Spinal cord (tissue), 10 donors: ENCODE measurements at places on chromosomes 3 and 15.

DNA sequence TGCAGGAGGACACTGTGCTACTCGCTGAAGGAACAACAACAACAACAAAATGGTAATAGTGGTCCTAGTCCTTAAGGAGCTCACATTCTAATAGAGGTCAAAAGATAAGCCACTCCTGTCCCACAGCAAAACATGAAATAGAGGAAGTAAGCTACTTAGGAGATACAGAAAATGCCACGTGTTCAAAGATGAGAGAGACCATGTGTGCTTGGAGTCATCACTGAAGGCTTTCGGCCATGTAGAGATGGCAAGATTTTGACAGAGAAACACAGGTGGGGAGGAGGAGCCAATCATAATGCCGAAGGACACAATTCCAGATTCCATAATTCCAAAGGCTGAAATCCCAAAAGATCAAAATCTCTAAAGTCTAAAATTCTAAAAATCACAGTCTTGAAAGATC lies 24.8 kb upstream of the RIOX2 start:
- DNase-seq = no peak

DNA sequence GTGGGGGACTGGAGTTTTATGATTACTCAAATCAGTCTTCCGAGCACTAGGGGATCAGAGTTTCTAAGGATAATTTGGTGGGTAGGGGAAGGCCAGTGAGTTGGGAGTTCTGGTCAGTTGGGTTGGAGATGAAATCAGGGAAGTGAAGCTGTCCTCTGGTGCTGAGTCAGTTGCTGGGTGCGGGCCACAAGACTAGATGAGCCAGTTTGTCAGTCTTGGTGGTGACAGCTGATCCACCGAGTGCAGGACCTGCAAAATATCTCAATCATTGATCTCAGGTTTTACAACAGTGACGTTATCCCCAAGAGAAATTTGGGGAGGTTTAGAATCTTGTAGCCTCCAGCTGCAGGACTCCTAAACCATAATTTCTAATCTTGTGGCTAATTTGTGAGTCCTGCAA lies 249.4 kb downstream of the FAM43A start:
- DNase-seq = no peak

- DNase-seq = no peak
Observed at GRCh38 chr3:19070325-19070724, 78.0 kb upstream of the KCNH8 start.

DNA sequence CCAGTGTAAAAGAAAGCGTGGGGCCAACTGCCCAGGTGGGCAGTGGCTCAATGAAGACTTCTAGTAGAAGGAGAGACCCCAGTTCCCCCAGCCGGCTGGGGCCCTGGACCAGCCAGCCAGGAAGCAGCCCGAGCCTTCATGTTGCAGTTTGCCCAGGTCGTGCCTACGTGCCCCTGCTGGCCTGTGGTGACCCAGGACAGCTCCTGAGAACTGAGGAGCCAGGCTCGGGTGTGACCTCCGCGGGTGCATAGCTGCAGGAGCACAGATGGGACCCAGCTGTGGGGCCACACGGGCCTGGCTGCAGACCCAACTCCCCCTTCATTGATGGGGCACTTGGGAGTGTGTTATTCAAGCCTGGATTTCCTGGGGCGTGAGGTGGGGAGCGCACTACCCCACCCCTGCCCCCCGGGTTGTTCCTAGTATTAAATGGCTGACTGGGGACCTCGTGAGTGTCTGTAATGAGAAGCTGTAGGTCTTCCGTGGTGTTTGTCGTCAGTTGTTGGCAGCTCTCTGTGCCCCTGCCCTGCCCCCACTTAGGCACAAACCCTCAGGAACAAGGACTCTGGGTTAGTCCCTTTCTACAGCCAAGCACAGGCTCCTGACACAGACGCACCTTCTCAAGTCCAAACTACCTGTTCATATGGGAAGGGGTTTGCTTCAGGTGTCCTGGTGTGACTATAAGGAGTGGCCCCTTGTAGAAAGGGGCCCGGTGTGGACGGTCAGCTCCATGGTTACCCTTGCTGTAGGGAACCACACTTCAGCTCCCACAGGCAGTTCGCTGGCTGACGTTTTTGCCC lies 39.1 kb downstream of the IDH2 start:
- DNase-seq = no peak

- no peak for DNase-seq
Observed at GRCh38 chr3:126508564-126508964, 9.0 kb downstream of the UROC1 start.

- no peak for DNase-seq
Observed at GRCh38 chr15:47514200-47514652, 203.1 kb upstream of the SEMA6D start.

- DNase-seq = no peak
Observed at GRCh38 chr3:24810881-24811280, 316.2 kb upstream of the THRB start.

DNA sequence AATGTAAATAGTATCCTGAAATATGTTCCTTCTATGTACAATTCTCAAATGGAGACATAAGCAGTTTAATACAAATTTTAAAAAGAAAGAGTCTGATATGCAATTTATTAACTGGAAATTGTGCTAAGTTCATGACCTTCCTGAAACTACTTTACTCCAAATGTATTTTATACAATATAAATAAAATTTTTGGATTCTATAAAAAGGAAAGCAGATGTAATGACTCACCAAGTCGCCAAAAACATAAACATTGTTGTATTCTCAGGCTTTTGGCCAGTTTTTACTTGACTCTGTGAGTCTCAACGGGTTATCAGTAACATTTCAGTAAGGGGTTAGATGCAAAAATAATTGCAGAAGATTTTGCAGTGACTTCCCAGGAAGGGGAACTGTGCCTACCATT lies 948.2 kb downstream of the EPHA3 start:
- no peak for DNase-seq

GRCh38 chr3:8593021-8593827 lies 51.4 kb downstream of the SSUH2 start:
- DNase-seq = peak; percentile 13

GRCh38 chr15:32735989-32736700 lies 18.3 kb downstream of the GREM1 start:
- DNase-seq = no peak

DNA sequence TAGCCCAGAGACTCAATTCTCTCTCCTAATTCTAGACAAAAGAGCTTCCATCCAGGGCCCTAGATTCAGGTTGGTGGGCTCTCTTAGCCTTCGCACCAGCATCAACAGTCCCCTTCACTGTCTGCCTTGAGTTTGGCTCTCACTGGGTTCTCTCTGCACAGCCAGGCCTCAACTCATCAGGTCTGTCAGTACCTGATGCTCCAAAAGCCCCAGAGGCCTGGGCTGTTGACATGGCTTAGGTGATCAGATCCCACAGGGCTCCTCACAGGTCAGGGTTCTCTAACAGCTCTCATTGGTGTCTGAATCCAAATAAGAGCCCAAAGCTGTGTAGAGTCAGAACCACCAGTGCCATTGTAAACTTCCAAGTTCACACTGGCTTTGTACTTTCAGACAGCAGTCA lies 206.6 kb upstream of the PPP2R3A start:
- no peak for DNase-seq

DNA sequence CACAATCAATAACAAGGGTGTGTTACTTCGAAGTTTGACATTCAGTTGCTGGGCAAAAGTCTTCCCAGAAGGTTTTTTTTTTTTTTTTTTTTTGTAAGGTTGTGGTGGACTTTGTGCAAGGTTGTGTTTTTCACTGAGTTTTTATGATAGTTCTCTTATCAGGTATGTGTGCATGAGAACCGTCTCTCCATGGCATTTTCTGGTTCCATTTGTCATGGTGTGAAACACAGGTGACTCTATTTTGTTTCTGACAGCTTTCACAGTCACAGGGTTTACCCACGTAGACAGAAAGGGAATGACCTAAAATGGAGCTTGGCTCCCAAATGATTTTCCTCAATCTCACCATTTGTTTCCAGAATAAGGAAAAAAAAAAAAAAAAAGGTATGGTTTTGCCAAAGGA lies 1377.2 kb upstream of the CADM2 start:
- DNase-seq = no peak

DNA sequence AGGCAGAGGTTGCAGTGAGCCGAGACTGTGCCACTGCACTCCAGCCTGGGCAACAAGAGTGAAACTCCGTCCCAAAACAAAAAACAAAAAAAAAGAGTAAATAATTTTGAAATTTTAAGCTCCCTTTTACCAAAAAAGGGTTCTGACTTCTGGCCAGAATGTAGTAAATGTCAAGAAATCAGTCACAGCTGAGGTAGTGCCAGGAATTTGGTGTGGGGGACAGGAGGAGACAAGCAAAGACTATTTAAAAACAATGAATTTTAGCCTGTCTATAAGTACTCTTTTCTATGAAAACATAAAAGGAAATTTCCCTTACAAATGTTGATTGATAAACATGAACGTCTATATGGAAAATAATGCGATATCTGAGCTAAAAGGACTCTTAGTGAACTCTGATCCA lies 363.7 kb downstream of the FHIT start:
- DNase-seq = no peak

DNA sequence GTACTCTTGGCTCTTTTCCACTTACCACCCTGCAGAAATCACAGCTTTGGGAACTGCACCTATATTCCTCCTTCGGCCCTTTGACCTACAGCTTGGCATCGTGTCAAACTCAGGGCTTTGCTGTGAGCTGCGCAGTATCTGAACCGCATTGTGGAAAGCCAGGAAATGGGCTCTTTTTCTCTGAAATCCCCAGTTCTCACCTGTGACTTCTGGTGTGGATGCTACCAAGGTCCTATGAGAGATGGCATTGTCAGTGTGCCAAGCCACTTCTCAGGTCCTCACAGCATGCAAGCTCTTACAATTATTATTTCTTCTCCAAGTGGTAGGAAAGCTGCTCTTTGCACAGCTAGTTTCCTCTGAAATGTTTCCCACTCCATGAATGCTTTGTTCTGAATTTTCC lies 450.6 kb upstream of the TBL1XR1 start:
- no peak for DNase-seq

GRCh38 chr3:140157161-140157560 lies 222.2 kb downstream of the CLSTN2 start:
- DNase-seq = no peak

DNA sequence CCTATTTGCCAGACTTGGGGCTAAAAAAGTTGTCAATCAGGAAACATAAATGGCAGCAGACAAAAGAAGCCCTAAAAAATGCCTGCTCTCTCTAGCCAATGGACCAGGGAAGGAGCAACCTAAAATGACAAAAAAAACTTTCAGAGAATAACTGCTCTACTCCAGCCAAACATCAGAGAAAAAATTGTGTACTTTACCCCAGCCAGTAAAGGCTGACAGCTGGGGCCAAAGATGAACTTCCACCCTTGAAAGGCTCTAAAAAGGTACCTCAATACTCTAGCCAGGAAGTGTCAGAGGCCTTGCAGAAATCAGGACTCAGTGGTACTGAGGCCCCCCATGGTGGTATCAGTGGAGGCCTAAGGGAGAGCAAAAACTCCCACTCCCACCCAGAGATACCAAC lies 18.4 kb downstream of the C3orf70 start:
- no peak for DNase-seq

GRCh38 chr3:9087831-9088413 lies 124.7 kb upstream of the RAD18 start:
- DNase-seq = no peak

DNA sequence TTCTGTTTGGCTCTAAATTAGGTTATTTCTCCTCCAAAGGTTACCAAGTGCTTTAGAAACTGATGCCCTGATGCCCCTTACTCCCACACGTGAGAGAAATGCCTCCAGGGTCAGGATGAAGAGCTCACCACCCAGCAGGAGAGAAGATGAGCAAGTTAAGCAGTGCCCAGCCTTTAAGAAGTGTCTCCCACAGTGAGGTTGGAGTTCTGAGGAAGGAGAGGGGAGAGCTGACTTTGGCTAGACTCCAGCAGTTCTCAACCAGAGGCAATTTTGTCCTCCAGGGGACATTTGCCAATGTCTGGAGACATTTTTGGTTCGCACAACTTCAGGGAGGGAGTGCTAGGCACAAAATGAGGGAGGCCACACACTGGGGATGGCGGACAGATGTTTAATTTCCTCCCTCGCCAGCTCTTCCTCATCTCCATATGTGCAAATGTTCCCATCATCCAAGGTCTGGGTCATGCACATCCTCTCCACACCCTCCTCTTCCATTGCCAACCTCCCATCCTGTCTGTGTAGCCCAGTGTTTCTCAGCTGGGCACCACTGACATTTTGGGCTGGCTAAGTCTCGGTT lies 50.6 kb upstream of the SLC7A14 start:
- no peak for DNase-seq

GRCh38 chr15:31499236-31499952 lies 172.8 kb downstream of the KLF13 start:
- no peak for DNase-seq

DNA sequence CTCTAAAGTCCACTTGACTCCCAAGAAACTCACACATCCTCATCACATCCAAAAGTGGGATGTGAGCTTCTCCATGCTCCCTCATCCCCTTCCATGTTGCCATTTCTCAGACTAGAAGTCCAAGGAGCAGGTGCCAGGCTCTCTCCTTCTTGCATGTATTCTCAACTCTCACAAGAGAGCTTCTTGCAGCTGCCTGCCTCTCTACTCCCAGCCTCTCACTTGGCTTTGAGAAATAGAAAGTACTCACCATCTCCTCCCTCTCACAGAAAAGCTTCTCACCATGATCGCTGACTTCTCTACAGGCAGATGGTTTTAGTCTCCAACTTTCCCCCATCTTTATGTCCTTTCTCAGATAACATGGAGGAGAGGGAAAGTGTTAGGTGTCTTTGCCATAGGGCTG lies 26.6 kb downstream of the COL8A1 start:
- no peak for DNase-seq

GRCh38 chr3:66520724-66521123 lies 19.9 kb upstream of the LRIG1 start:
- no peak for DNase-seq

DNA sequence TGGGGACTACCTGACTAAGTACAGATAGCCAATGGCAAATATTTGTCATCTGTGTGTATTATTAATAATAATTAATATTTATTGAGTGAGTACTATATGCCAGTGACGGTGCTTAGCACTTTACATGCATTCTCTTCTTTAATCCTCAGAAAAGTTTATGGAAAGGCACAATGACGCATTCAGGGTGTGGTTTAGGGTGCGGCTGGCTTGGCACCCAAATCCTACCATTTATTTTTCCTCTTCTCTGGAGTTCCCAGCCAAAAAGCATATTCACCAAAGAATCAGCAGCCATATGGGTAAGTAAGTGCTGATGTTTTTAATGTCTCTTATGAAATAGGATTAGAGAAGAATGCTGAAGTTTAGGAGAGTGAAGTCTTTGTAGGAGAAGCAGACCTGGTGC lies 140.4 kb upstream of the TP63 start:
- no peak for DNase-seq

DNA sequence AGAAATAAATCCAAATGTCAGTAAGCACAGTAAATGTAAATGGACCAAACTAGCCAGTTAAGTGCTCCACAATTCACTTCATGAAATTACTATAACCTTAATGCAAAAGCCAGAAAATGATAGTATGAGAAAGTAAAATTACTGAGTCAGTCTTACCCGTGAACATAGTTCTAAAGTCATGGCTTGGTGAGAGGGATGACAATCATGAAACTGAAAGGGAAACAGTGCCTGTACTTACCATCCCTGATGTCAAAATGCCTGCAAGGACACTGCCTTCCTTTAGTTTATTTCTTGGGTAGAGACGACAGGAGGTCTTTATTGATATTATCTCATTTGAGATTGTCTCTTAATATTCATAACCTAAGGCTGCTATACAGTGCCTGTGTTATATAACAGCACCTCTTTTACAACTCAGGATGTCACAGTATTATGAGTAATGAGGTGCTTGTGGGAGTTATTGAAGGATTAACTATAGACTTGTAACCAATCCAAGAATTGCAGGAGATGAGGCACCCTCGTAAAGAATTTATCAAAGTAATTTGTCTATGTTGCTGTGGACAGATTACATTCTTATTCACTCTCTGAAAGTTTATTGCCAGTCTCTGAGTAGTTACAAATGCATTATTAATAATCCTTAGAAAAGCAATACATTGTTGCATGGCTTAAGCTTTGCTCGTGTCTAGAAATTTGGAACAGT lies 142.9 kb upstream of the BFSP2 start:
- no peak for DNase-seq
